ENCODE measurements at places on chromosomes 16 and 17.

DNA sequence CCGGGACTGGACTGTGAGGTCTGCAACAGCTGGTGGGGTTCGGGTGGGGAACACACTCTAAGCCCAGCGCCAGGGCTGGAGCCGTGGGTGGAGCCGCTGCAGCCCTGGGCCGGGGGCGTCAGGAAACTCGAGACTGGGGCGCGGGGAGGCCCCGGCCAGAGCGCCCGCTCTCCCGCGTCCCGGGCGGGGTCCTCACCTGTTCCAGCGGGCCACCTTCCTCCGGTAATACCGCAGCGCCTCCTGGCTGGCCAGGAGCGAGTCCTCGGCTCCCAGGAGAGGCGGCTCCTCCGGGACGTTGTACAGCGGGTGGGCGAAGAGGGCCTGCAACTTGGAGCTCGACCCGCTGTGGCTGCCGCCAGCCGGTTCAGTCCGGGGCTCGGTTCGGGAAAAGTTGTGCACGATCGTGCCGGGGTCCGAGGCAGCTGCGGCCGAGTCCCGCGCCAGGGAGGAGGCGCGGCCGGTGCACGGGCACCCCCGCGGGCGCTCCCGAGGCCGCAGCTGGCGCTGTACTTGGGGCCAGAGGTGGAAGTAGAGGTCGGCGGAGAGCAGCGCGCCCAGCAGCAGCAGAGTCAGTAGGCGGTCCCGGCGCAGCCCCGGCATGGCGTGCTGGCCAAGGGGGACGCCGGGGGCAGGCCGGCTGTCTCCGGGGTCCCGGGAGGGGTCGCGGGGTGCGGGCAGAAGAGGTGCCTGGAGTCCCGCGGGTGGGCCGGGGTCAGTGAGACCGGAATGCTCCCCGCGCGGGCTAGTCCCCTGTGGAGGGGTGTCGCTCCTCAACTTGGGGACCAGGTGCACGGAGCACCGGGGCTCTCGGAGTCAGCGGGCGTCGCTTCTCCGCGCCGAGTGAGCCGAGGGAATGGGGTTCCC is 868 bp downstream of the FAM20A start:
- peak; percentile 8 for DNase-seq

DNA sequence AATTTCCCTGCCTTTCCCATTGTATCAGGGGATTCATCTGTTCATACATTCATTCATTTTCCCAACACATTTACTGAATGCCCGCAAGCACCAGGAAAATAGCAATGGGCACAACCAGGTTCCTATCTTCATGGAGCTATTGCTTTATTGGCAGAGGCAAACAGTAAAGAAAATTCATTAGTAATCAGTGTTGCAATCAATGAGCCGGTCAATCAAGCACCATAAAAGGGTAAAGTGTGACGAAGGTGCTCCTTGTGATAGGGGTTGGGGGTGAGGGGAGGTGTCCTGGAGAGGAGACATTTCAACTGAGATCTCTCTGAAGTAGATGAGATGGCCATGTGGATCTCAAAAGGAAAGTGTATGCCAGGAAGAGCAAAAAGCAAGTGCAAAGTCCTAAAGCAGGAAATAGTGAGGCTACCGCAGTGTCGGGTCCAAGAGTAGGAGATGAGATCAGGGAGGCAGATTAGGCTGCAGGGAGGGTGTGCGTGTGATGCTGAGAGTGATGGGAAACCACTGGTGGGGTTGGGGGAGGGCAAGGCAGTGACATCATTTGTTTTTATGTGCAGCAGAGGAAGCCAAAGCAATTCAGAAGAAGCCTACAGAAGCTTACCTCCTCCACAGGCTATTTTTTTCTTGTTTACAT is 28.4 kb downstream of the CDH13 start:
- peak; percentile 49 for DNase-seq

- DNase-seq = no peak
Observed at GRCh38 chr17:4859816-4860625, 26.9 kb downstream of the MINK1 start.

DNA sequence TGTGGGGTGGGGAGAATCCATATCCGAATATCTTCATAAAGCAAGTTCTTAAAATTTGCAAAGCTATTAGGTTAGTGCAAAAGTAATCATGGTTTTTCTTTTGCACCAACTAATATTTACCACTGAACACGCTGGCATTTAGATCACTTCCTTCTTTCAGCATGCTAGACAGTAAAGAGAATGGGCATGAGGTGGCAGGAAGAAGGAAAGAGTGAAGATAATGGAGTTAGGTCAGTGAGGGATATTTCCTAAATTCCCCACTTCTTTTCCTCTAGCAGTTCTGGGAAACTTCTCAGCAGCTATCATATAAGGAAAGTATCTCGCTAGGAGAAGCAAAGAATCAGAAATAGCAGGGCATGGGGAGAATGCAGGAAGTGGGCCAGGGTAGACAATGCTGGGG is 39.0 kb downstream of the SLC6A4 start:
- DNase-seq = no peak

GRCh38 chr17:58314706-58315015 is 13.9 kb downstream of the TSPOAP1 start:
- no peak for DNase-seq

GRCh38 chr17:45305530-45306087 is 11.2 kb downstream of the MAP3K14 start:
- DNase-seq = no peak

GRCh38 chr17:81448950-81449349 is 53.7 kb downstream of the BAHCC1 start:
- no peak for DNase-seq

DNA sequence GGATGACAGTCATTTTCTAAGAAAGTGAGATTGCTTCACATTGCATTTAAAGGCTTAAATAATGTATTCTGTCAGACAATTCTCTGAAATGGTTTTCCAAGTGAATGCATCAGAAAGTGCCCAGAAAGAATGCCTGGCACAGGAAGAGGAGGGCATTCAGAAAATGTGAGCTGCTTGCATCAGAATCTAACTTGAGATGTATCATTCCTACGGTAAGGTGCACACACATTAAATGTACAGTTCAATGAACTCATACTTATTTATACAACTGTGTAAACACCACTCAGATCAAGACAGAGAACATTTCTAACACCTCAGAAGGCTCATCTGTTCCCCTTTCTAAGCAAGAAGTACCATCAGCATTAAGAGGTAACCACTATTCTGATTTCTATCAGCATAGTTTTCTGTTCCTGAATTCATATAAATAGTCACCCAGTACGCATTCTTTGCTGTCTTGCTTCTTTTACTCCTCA is 638.0 kb downstream of the MAF start:
- DNase-seq = no peak

DNA sequence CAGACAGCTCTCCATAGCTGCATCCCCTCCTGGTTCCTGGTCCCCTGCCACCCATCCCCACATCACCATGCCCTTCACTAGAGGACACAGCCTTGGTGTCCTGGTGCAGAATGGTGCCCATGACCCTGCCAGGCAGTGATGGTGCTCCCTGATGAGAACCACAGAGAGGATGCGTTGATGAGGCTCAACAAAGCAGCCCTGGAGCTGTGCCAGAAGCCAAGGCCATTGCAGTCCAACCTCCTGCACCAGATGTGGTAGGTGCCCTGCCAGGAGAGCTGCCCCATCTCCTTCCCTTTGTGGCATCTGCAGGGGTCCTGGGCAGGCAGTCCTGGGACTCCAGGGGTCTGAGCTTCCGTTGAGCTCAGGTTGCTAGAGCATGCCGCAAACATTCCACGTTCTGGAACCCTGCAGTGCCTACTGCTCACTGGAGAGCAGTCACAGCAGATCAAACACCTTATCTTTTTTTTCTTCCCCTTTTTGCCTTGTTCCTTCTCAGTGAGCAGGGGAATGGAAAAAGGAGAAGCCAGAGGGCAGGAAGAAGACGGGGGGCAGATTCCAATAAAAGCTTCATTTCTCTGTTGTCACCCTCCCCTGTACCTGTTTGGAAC is 5.3 kb upstream of the EPN3 start:
- DNase-seq = no peak

- no peak for DNase-seq
Observed at GRCh38 chr17:59441464-59442096, 110.1 kb downstream of the YPEL2 start.

GRCh38 chr16:54070789-54071343 is 215.7 kb downstream of the IRX3 start:
- DNase-seq = no peak

DNA sequence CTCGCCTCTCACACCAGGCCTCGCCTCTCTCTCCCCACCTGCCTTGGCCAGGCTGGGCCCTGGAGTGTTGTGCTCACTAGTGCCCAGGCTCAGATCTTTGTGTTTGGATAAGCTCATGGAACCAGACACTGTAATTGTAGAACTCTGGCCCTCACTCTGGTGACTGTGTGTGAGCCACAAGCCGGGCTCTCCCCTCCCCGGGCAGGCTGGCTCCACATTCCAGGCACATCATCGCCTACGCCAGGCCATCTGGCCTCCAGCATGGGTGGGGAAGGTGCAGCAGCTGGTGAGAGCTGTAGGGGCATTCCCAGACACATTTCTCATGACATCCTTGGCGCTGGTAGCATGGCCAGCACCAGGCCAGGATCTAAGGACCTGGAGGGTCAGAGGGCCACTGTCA is 202.3 kb downstream of the RAB11FIP4 start:
- no peak for DNase-seq

DNA sequence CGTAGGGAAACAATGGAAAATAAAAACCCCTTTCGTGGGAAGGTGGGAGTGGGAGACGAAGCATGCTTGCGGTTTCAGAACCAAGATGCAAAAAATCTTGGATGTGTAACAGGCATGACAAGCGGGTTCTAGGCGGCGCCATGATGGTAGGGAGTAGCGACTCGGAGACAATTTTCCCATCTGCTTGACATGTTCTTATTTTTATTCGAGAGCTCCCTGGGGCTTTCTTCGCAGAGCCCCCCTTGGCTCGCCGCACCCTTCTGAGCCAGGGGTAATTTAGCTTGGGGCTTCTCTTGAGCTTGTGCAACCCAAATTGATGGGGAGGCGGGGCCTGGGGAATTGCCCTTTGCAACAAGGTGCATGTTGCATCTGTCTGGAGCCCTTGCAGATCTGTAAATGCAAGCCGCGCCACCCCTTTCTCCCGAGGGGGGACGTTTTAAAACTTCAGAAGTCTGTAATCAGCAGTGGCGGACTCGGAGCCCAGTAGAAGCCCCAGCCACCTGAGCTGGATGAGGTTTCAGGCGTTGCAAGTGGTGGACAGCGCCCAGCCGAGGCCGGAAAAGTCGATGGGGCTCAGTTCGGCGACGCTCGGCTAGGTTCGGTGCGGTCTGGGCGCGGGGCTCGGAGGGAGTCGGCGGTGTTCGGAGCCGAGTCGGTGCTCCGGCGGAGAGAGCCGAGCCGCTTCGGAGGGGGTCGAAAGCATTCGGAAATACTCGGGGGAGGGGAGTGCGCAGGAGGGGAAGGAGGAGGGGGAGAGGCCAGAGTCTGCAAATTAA is 2.9 kb downstream of the GNAO1 start:
- DNase-seq = peak; percentile 76

GRCh38 chr17:42422958-42423712 is at the start of gene CAVIN1:
Gene CAVIN1, minus strand, starts transcription at chr17:42423256. Its CDS starts 159 bp downstream, at chr17:42423097.
- DNase-seq = peak; percentile 20

- DNase-seq = peak; percentile 69
Observed at GRCh38 chr16:525520-526180, 1.9 kb upstream of the CAPN15 start.

GRCh38 chr17:67478401-67479041 is 101.4 kb downstream of the PITPNC1 start:
- no peak for DNase-seq

GRCh38 chr16:65281586-65281985 is 159.7 kb upstream of the CDH11 start:
- no peak for DNase-seq

DNA sequence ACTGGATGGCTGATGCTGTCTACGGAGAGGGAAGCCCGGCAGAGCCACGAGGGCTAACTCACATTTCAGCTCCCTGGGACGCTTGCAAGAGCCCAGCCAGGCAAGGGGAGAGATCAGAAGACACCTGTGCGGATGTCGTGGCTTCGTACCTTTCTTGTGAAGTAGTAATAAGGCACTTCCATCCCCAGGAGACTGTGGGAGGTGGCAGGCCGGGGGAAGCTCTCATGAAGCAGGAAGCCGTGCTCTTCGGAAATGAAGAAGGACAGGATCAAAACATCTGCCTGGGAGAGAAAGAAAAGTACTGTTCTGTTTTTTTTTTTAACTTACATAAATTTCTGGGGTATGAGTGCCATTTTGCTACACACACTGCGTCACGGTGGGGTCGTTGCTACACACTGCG is 28.4 kb downstream of the TMEM204 start:
- DNase-seq = no peak

DNA sequence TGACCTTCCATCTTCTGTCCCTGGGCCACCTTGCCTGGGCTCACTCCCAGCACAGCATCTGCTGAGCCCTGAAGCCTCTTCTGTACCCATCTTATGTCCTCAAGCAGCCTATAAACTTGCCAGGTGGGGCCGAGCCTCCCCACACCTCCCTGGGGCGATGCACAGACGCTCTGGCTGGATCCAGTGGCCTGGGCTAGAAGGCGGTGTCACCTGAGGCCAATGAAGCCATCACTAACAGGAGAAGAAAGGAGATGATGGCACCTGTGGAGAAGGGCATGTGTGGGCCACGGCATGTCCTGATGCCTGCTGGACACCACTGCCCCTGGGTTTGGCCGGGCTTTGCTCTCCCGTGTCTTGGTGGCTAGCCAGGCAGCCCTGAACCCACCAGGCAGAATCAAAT is 45.5 kb downstream of the PEMT start:
- no peak for DNase-seq

- peak; percentile 30 for DNase-seq
Observed at GRCh38 chr16:17578981-17579874, 108.5 kb upstream of the XYLT1 start.

GRCh38 chr17:37358098-37358829 is 17.5 kb upstream of the C17orf78 start:
- DNase-seq = peak; percentile 36

- no peak for DNase-seq
Observed at GRCh38 chr16:90077757-90078578, 837 bp upstream of the PRDM7 start.

- no peak for DNase-seq
Observed at GRCh38 chr17:39517224-39517623, 55.9 kb downstream of the CDK12 start.

DNA sequence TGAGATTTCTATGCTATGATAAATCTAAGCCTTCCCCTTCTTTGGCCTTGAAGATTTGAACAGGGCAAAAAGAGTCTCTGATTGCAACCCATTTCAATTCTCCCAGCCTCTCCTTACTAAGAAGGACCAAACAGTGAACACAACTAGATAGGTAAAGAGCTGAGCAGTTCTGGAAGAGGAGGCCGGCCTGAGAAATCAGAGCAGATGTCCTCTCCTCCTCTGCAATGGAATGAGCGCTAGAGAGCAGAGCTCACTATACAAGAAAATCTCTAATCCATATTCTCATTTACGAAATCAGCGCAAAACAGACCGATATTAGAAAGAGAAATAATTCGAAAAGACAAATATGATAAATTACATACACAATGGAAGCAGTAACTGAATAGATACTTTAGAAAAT is 124.2 kb downstream of the CDK5R1 start:
- no peak for DNase-seq

DNA sequence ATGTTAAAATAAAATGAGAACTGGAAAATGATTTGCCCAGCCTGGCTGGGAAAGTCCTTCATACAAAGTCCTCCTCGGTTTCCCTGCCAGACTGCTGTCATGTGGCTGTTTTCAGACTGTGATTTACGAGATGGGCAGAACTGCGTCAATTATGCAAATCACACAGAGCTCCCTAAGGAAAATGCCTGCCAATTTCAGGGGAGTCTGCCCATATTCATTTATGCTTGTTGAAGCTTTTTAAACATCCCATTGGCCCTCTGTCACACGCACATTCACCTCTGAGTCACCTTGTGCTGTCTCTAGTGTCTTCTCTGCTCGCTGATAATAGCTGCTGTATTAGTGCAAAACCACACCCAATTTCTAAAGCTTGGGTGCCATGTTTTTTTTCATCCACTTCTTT is 81.7 kb upstream of the FAM20A start:
- DNase-seq = no peak

- DNase-seq = peak; percentile 53
Observed at GRCh38 chr16:56203052-56203451, 11.8 kb downstream of the GNAO1 start.
